ENCODE measurements at places on chromosomes 4 and X.

- DNase-seq = no peak
These were observed 24.2 kb downstream of the CNKSR2 start for GRCh38 chrX:21398426-21398825.

GRCh38 chr4:11748164-11748872 lies 319.6 kb upstream of the HS3ST1 start:
- DNase-seq = no peak

GRCh38 chr4:77505275-77505957 lies 100.2 kb upstream of the CXCL13 start:
- no peak for DNase-seq

DNA sequence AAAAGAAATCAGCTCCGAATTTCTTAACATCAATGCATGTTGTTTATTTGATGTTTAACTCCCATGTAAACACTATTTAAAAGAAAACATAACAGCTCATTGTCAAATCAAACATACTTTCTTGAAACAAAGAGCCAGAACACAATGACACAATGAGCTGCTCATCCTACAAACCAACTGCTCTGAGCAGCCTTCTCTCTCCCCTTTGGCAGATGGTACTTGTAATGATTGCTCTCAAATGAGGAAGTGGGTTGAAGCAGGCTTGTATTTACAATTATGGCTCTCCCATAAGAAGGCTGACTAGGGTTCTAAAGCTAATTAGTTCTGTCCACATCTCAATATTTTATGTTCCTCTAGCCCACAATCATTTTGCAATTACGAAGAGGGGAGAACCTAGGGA lies 637.8 kb upstream of the ADGRL3 start:
- no peak for DNase-seq

DNA sequence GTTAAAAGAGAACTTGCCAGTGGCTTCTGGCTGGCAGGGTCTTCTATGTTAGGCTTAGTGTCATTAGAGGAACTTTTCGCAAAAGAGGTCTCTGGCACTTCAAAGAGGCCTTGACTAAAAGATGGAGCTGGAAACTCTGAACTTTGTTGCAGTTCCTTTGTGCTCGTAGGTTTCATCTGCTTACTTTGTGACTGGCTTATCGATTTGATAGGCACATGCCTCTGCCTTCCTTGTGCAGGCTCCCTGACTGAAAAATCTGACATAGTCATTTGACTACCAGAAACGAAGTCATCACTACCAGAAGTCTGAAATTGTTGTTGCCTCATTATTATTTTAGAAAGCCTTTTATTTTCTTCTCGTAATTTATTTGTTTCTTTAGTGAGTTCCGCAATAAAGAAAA lies 93.9 kb upstream of the IL13RA1 start:
- no peak for DNase-seq

- peak; percentile 22 for DNase-seq
These were observed 98.4 kb downstream of the ZNF827 start for GRCh38 chr4:145840162-145840768.

DNA sequence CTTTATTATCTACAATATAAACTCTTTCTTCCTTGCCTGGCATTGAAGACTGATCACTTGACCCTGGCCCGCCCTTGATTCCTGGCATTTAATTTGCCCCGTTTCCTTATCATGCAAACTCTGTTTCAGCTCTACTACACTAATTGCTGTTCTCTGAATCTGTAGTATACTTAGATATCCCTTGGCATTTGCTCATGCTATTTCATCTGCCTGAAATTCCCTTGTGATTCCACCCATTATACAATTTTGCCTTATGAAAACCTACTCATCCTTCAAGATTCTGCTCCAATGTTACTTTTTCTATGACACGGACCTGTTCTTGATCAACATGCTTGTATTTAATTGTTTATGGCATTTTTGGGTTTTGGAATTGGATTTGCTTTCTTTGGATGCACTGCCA lies 459.9 kb upstream of the AMOT start:
- DNase-seq = no peak

- DNase-seq = no peak
These were observed 880 bp upstream of the TEX13A start for GRCh38 chrX:105221374-105221773.

DNA sequence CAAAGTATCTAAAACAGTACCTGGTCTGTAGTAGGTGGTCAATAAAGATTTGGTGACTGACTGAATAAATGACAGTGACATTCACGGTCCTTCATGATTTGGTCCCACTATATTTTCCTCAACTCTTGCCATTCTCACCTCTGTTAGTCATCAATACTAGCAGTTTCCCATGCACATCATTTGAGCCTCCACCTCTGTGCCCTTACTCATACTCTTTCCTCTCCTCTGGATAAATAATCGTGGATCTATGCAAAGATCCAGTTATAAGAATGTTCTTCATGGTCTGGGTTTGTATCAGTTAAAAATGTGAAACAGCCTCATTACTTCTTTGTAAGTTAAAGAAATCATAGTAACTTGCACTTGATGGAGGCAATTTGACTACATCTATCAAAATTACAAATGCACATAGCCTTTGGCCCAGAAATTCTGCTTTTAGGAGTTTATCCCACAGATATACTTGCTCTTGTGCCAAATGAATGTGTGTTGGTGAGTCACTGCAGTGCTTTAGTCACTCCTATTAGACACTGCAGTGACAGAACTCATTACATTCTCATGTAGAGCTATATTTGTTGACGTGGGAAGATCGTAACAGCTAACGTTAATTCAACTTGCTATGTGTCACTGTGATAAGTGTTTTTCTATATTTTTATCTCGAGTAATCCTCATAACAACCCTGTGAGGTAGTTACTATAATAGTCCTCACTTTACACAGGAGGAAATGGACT lies 121.9 kb upstream of the SMIM10 start:
- DNase-seq = no peak

DNA sequence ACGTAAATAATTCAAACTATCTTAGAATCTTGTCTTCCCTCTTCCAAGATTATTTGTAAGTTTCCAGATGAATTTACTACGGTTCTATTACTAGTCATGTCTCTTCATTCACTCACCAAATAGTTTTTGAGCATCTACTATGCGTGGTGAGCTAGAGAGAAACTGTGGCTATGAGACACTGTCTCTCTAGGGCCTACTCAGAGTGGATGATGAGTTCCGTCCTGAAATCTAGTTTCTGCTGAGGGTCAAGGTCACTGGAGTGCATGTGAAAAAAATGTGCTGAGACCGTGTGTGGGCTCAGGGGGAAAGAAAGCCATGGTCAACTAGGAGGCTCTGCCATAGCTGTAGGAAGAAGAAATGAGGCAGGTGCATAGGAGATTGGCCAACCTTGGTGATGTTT lies 320.2 kb upstream of the GATB start:
- no peak for DNase-seq

DNA sequence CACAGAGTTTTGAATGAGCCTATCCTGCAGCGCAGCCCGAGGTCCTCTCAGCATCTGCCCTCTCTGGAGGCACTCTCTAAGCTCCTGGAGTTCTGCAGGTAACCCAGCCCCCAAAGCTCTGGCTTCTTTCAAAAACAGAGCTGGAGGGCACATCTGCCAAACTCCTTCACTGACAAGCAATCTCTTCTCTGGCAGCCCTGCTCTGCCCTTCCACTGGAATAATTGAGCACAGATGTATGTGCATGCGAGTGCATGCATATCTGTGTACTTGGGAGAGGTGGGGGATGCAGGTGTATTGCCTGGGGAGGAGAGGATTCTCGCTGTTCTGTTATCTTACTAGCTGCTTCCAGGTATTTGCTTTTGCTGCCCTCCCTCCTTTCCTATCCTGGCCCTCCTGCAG lies 22.2 kb upstream of the PLP1 start:
- DNase-seq = no peak

- DNase-seq = no peak
These were observed 8.8 kb downstream of the DDX53 start for GRCh38 chrX:23008431-23009099.

DNA sequence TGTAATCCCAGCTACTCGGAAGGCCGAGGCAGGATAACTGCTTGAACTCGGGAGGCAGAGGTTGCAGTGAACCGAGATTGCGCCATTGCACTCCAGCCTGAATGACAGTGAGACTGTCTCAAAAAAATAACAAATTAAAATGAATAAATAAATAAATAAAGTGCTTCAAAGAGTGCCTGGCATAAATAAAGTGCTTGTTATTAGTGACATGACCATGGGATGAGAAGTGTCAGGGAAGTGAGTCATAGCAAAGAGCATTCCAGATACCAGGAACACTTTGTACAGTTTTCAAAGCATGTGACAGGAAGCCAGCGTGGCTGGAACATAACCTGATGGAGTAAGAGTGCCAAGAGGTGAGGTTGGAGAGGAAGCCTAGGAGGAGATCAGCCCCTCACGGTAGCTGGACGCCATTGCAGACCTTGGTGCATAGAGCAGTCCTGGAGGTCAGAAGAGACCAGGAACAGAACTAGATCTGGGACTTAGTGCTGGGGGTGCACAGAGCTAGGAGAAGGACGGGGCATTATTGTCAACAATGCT lies 6.0 kb upstream of the WDR13 start:
- no peak for DNase-seq
